ENCODE measurements at places on chromosomes 11 and 22.

GRCh38 chr11:20112291-20113148 lies 47.8 kb downstream of the DBX1 start:
- DNase-seq = no peak

- no peak for DNase-seq
These were observed 5.0 kb downstream of the SLC1A2 start for GRCh38 chr11:35414311-35414710.

DNA sequence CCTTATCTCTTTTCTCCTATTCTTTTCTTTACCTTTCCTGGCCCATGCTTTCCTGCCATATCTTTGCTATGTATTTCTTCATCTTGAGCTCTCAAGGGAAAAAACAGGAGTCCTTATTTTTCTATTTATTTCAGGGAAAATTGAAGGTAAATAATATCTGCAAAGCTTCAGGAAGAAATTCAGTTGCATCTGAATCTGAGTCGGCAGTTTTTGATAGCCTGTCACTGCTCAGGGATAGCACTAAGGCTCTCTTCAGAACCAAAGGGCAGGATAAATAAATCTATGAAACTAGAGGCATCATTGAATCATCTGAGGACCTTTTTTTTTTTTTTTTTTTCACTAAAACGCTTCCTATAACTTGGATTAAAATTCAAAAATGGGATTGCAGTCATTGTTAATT lies 288.9 kb downstream of the TMEM135 start:
- DNase-seq = no peak

DNA sequence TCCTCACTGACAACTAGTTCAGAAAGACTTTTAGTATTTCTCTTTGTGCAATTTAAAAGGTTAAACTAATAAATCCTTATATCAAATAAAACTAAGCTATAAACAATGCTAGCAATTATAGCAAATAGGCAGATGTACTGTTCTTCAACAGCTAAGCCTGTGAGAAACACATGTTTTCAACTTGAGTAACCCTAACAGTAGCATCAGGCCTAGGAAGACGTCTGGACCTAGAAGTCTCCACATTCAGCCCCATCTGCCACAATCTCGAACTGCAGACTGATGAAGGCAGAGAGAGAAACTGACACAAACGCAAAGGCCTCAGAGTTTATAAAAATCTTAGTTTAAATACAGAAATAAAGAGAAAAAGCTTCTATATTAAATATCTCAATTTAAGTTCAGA lies 2.5 kb downstream of the ST13 start:
- DNase-seq = no peak

Data from CD4-positive, CD25-positive, alpha-beta regulatory T cell (primary cell).